ENCODE measurements at places on chromosomes 11 and 22.

- no peak for DNase-seq
Measured at GRCh38 chr11:93730108-93731107, 10.9 kb downstream of the TAF1D start.

GRCh38 chr11:88619071-88619425 lies 281.5 kb upstream of the CTSC start:
- DNase-seq: no peak

DNA sequence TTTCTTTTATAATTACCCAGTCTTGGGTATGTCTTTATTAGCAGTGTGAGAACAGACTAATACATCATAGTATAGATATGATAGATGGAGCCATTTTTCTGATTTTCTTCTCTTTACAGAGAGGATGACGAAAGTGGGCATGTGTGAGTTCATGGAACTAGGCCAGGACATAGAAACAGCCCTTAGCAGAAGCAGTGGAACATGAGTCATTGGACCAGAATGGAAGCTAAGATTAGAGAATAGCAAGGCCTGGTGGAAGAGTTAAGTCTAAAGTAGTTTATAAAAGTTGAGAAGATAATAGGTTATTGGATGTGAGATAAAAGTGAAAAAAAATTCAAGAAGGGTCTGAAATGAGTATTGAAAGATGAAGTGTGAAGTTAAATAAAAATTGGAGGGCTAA lies 97.0 kb upstream of the MPPED2 start:
- no peak for DNase-seq

DNA sequence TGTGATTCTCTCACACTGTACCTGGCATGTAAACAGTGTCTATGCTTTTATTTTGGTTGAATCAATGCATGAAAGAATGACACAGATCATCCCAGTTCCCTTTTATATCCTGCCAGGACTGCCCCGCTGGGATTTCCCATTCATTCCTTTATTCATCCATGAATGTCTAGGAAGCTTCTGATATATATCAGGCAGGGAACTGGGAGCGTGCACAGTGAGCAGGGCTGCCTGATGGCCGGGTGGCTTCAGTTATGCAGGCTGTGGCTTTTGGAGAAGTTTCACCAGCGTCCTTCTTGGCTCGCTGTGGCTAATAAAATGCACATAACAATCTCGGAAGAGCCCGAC lies 789.0 kb downstream of the TBC1D22A start:
- no peak for DNase-seq

GRCh38 chr11:9716275-9717039 lies 52.6 kb downstream of the SWAP70 start:
- DNase-seq: no peak

DNA sequence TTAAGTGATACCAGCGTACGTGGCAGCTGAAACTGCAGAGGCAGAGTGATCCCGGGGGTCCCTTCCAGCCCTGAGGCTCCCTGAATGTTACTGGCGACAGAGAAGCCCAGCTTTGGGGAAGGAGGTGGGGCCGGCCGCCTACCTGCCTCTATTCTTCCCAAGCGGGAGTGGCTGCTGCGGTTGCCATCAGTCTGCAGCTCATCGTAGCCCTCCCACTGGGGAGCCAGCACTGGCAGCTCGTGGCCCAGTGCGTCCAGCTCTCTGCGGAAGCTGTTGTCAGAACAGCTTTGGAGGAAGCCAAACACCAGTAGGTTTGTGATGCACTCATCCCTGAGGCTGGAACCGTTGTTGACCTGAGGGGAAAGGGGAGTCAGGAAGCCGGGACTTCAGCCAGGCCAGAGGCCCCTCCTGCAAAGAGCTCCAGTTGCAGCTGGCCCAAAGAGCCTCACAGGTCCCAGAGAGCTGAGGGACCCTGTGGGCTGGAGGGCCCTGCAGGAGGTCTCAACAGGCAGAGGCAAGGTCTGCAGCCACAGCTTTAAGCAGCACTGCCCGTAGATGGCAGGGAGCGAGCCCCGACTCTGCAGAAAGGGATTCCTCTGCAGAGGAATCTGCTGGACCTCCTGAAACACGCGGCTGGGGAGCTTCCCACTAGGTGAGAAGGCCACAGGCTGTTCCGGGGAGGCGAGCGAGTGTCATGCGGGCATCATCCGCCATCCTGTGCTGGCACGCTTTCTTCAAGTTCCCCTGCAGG lies 30.4 kb downstream of the BID start:
- no peak for DNase-seq

- DNase-seq: no peak
Measured at GRCh38 chr11:123622576-123622975, 31.8 kb downstream of the SCN3B start.

- DNase-seq: no peak
Measured at GRCh38 chr11:99368583-99368982, 347.8 kb downstream of the CNTN5 start.

DNA sequence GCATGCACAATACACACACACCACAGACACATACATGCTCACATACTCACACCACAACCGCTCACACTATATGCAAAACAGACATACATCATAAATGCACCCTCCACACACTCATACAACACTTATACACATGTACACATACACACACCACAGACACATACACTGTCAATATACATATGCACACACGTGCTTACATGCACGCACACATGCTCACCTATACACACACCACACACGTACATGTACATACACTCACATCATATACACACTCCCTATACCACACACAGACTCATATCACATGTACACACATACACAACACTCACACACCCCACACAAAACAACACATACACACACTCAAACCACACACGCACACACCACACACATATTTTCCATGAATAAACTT lies 885.3 kb downstream of the TBC1D22A start:
- no peak for DNase-seq

DNA sequence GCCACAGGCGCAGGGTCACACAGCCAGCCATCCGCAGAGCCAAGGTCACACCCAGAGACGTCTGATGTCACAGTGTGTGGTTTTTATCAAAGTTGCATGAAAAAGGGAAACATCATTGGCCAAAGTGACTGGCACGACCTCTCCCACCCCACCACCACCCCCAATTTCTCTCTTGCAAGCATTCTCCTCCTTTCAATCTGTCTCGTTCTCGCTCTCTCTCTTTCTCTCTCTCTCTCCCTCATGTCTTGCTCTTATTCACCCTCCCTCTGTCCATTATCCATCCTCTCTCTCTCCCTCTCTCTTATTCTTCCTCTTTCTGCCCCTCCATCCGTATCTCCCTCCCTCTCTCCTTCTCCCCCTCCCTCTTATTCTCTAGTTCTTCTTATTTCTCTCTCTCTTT lies 40.6 kb downstream of the MN1 start:
- DNase-seq: no peak

- DNase-seq: no peak
Measured at GRCh38 chr11:57974848-57975601, 48.7 kb upstream of the OR9Q1 start.

DNA sequence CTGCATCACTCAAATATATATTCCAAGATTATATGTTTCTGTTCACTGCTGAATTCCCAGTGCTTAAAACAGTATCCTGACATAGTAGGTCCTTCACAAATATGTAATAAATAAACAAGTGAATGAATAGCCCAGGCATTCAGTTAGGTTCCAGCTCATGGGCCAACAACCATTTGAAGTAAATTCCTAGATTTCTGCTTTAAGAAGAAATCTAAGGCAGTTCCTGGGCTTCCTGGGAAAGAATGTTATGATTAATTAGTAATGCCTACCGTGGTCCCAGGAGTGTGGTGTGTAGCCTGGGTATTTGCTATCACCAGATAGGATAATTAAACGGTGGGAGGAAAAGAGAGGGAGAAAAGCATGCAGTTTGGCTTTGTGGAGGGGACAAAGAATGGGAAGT lies 576.8 kb downstream of the SOX6 start:
- no peak for DNase-seq

GRCh38 chr22:37343863-37344734 lies 61.8 kb downstream of the CYTH4 start:
- DNase-seq: no peak

GRCh38 chr11:127651888-127652221 lies 651.3 kb upstream of the KIRREL3 start:
- no peak for DNase-seq

GRCh38 chr22:19854778-19855503 lies at the start of the genes GNB1L and RTL10:
GNB1L (minus strand) TSS chr22:19854874; CDS start chr22:19821355, 33,519 bp downstream.
RTL10 (minus strand) TSS chr22:19854874; CDS start chr22:19852261, 2,613 bp downstream.
- DNase-seq: peak; percentile 97

GRCh38 chr11:101428918-101429317 lies 154.9 kb downstream of the TRPC6 start:
- no peak for DNase-seq

DNA sequence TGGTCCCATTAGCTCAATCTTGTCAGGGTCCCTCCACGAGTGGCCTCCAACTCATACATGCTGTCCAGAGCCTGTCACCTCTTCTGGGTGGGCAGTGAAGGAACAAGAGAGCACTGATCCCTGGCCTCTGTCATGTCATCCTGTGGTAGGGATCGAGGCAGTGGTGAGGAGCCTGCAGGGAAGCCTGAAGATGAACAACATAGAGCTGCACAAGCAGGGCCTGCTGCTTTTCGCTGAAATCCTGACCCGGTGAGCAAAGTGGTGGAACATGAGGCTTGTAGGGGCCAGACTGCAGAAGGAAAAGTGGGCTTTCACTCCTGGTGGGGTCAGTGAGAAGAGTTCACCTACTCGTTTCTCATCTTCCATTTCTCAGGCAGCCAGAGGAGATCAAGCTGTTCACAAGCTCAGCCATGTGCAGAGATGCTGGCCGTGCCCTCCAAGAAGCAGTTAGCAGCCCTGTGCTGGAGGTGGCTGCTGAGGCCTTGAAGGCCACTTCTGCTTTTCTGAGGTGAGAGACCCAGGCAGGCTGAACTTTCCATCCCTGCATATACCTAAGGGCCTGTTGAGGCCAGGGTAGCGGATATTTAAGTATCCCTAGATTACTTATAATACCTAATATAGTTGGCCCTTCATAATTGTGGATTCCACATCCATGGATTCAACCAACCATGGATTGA lies 32.9 kb downstream of the MEI1 start:
- no peak for DNase-seq

- no peak for DNase-seq
Measured at GRCh38 chr22:47146941-47147340, 384.5 kb downstream of the TBC1D22A start.

GRCh38 chr11:26519469-26519868 lies 52.6 kb downstream of the MUC15 start:
- DNase-seq: no peak

- peak; percentile 59 for DNase-seq
Measured at GRCh38 chr11:70270877-70271648, 573 bp downstream of the PPFIA1 start.

GRCh38 chr11:107999759-108000455 lies 8.8 kb upstream of the CUL5 start:
- DNase-seq: no peak

- no peak for DNase-seq
Measured at GRCh38 chr11:16780698-16781550, 42.5 kb downstream of the C11orf58 start.

GRCh38 chr11:2538951-2539350 lies 94.1 kb downstream of the KCNQ1 start:
- no peak for DNase-seq

DNA sequence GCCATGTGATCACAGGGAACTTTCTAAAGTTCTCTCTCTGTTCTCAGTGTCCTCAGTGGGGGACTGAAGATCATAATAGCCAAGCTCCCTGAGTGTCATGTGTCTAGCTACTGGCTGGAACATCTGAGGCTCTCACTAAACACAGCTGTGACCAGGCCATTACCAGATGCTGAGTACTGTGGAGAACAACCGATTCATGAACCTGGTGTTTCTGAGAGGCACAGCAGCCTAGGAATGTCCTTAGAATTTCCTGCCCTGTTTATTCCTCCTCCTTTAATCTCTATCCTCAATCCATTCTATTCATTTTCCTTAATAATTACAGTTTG lies 93.0 kb downstream of the ME3 start:
- no peak for DNase-seq

DNA sequence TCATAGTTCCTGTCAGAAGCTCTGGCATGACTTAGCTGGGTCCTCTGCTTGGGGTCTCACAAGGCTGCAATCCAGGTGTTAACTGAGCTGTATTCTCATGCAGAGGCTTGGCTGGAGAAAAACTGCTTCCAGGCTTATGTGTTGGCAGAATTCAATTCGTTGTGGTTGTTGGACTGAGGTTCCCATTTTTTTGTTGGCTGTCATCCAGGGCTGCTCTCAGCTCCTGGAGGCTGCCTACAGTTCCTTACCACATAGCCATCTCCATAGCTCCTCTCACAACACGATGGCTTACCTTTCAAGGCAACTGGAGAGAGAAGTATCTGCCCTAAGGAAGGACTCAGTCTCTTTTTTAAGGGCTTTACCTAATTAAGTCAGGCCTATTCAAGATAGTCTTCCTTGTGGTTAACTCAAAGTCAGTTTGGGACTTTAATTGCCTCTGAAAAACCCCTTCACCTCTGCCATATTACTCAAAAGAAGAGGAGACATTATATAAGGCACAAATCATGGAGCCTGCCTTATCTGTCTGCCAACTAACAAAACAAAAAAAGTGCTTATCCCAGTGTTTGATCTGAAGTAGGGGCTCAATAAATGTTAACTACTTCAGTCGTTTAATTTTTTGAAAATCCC lies 35.2 kb downstream of the OR2AG2 start:
- no peak for DNase-seq

DNA sequence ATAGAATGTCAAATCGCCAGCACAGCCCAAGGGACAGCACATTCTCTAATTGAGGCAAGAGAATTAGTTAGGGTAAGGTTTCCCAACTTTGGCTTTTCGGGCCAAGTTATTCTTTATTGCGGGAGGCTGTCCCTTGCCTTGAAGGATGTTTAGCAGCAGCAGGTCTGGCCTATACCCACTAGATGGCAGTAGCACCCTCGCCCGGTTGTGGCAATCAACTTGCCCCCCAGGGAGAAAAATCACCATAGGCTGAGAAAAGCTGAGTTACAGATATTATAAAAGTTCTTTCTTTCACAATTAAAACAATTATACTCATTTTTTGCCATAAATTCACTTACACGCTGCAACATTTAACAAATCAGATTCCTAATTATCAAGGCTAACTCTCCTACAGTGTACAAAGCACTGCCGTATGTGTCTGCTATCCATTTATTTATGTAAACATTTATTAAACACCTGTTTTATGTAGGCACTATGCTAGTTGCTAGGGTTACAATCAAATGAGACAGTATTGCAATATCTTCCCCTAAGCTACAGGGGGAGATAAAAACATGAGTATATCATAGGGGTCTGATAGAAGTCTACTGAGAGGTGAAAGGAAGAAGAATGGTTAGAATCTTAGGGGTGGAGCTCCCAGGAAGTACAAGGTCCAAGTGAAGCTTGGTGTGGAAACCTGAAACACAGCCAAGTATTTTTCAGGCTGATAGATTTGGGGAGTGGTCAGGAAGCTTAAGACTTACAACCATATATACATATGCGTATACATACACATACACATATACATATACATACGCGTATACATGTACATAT lies 452.3 kb downstream of the RAB38 start:
- DNase-seq: no peak

GRCh38 chr22:32636884-32637283 lies 162.3 kb downstream of the FBXO7 start:
- no peak for DNase-seq

GRCh38 chr22:32793589-32793988 lies 7.9 kb upstream of the TIMP3 start:
- DNase-seq: no peak

- peak; percentile 17 for DNase-seq
Measured at GRCh38 chr22:20647586-20648305, 126.2 kb upstream of the SERPIND1 start.

All from activated CD4-positive, CD25-positive, alpha-beta regulatory T cell treated with anti-CD3 and anti-CD28 coated beads, Interleukin-2, amount 50 U/mL, for 72 hours (primary cell).